ENCODE measurements at places on chromosomes 7 and 10. TPM values are rescaled to one million over a fixed set of nuclear protein-coding genes. Genes with fewer than 3 reads are reported as not detected.

DNA sequence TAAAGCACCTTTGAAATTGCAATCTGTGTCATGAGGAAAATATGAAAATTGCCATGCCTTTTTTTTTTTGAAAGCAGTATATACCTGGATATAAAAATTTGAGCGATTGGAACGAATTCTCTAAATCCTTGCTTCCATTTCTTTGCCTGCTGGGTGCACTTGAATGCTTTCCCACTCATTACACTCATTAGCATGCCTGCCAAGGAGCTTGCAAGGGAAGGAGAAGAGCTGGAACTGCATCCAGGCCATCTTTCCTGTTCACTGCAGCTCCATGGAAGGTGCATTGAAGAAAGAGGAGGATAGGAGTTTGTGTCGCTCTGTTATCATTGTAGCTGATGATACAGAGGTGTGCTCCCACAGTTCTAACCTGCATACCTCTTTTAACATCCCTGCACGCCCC is 102.4 kb upstream of the GJD4 start:
- H3K27ac ChIP-seq, result no peak overlapping the region
- H3K27me3 ChIP-seq, result no peaks in the 10 kb centered on the region
- peaks cover 34% of the 10 kb centered on the region for H3K4me1 ChIP-seq
- peaks cover 2% of the 10 kb centered on the region for H3K36me3 ChIP-seq

Gene MEOX2
- not detected for total RNA-seq

- peak overlapping the region; percentile 27 for H3K27ac ChIP-seq
- peaks cover 12% of the 10 kb centered on the region for H3K4me1 ChIP-seq
- no peak for DNase-seq
- no peaks in the 10 kb centered on the region for H3K36me3 ChIP-seq
- H3K27me3 ChIP-seq, result no peaks in the 10 kb centered on the region
- H3K4me3 ChIP-seq, result no peak overlapping the region
Measured at GRCh38 chr10:61751599-61751998, 88.9 kb downstream of the CABCOCO1 start.

DNA sequence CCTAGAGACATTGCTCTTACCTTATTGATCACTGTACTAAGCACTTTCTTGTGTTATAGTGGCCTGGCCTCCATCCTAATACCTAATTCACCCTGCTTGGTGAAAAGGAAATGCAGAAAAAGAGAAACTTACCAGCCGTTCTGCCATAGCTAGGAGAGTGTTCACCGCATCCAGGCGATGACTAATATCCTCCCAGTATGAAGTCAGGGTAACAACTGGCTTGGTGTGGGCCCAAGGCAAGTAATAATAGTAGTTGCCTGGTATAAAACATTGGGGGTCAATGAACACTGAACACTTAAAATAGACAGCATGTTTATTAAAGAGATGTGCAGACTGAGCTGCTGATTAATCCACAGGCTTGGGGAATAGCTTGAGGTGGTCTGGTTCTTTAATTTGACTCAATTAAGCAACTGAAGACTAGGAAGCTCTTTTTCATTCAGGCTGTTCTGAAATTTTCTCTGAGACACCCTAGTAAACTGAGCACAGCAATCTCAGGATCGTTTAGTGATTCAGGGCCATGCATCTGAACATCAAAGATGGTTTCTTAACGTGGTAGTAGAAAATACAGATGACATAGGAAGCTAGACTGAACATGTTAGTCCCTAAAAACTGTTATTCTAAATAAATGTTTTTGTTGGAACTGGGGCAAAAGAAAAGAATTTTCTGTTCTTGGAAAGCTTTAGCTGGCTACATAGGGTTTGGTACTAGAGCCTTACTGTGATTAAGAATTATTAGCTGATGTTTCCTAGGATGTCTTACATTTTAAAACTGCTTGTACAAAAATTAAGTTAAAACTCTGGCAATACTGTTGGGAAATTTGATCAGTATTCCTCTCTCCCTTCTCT is 102.2 kb downstream of the MYOF start:
- DNase-seq, result no peak
- peaks cover under 1% of the 10 kb centered on the region for H3K27me3 ChIP-seq
- H3K4me1 ChIP-seq, result peaks cover 11% of the 10 kb centered on the region
- no peak overlapping the region for H3K4me3 ChIP-seq
- no peaks in the 10 kb centered on the region for H3K36me3 ChIP-seq

GRCh38 chr7:122520971-122521555 is 177.9 kb downstream of the RNF133 start:
- DNase-seq, result no peak
- H3K36me3 ChIP-seq, result no peaks in the 10 kb centered on the region
- no peak overlapping the region for H3K4me3 ChIP-seq
- no peaks in the 10 kb centered on the region for H3K4me1 ChIP-seq
- no peak overlapping the region for H3K27ac ChIP-seq

- DNase-seq, result peak; percentile 38
- peak overlapping the region; percentile 99 for H3K27ac ChIP-seq
- peaks cover 6% of the 10 kb centered on the region for H3K36me3 ChIP-seq
- H3K4me3 ChIP-seq, result no peak overlapping the region
Measured at GRCh38 chr7:141012044-141012685, 2.6 kb downstream of the MRPS33 start.

DNA sequence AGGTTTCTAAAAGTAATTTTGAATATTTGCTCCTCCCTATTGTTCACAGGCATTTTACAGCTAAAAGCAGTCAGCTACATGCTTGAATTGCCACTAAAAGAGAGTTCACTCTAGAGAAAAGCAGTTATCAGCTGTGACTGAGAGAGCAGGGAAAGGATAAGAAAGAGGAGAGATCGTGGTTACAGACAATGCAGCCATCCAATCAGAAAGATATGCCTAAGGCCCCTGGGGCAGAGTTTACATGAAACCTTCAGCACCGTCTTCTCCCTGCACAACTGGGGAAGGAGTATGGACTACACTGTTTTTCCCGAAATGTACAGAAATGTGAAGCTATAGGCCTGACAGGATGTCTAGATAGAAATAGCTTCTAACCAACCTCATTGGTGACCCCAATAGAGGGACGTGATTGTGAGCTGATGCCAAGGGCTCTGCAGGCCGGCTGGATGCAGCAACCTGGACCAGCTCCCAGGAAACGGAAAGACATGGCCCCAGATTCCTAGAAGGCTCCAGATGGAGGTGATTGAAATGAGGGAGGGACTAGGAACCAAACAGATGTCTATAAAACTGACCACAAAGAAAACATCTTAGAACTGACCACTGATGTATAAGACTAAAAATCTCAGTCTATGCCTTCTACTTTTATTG is 3.2 kb upstream of the VSTM4 start:
- no peak for DNase-seq
- no peaks in the 10 kb centered on the region for H3K36me3 ChIP-seq
- H3K4me1 ChIP-seq, result peaks cover 2% of the 10 kb centered on the region
- no peak overlapping the region for H3K4me3 ChIP-seq

DNA sequence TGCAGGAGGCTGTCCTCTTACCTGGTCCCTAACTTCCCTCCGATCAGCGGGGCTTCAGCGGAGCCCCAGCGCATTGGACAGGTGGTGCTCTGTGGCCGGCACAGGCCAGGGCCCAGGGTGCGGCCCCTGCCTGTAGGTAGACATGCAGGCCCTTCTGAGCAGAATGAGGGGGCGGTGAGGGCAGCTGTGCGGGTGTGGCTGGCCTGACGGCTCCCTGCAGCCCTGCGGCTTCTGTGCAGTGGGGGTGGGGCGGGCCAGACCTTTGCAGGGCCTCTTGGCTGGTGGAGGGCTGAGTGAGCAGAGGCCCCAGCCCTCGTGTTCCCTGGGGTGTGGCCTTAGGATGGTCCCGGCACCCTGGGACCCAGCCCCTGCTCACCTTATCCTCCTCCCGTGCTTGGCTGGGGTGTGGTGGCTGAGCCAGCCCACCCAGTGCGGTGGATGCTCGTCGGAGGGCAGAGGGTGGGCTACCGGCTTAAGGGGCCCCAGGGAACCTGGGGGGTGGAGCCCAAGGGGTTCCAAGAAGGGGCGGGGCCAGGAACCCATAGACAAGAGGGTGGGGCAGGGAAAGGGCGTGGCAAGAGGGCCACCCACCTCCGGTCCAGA is 175.2 kb upstream of the TNRC18 start:
- H3K27me3 ChIP-seq, result peaks cover 27% of the 10 kb centered on the region
- peaks cover 7% of the 10 kb centered on the region for H3K36me3 ChIP-seq
- peaks cover 18% of the 10 kb centered on the region for H3K4me1 ChIP-seq
- no peak overlapping the region for H3K4me3 ChIP-seq

- no peaks in the 10 kb centered on the region for H3K4me1 ChIP-seq
- H3K27ac ChIP-seq, result no peak overlapping the region
- H3K4me3 ChIP-seq, result no peak overlapping the region
- H3K36me3 ChIP-seq, result no peaks in the 10 kb centered on the region
Measured at GRCh38 chr10:58372607-58373441, 12.4 kb upstream of the TFAM start.

Gene FAM237B
- total RNA-seq, result not detected

GRCh38 chr10:69224862-69225657 is 4.9 kb downstream of the HKDC1 start:
- peak overlapping the region; percentile 77 for H3K4me3 ChIP-seq
- peak overlapping the region; percentile 76 for H3K27ac ChIP-seq
- H3K36me3 ChIP-seq, result no peaks in the 10 kb centered on the region

DNA sequence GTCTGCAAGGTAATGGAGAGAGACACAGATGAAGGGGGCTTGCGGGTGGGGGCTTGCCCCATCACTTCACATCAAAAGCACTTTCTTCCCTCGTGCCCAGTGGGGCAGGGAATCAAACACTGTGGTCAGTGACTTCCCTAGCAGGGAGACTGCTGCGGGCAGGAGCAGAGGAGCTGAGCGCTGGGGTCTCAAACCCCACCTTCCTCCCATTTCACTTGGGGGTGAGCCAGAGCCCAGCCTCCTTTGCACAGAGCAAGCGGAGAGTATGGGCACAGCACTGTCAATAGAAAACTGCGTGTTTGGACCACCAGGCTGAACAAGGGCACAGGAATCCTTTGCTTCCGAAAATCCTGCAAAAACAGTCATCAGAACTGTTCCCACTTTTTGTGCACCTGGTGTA is 355.8 kb upstream of the MKI67 start:
- H3K27ac ChIP-seq, result no peak overlapping the region
- H3K4me3 ChIP-seq, result no peak overlapping the region
- no peak for DNase-seq
- no peaks in the 10 kb centered on the region for H3K36me3 ChIP-seq
- H3K4me1 ChIP-seq, result no peaks in the 10 kb centered on the region

DNA sequence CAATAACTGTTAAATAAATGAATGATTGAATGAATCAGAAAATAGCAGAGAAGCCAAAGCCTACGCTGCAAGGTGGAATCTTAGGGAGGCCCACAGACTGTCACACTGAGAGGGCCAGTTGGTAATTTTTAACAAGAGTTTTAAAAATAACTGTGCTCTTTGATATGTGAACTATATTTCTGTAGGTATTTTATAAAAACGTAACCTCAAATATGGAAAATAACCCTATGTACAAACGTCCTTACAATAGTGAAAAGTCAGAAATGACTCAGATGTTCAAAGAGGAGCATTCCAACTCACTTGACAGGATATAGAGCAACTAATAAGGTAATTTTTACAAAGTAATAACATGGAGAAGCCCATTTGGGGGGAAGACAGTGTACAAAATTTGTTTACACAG is 18.9 kb upstream of the TMEM273 start:
- no peak overlapping the region for H3K27ac ChIP-seq
- peaks cover under 1% of the 10 kb centered on the region for H3K36me3 ChIP-seq
- no peak for DNase-seq
- no peak overlapping the region for H3K4me3 ChIP-seq
- H3K4me1 ChIP-seq, result no peaks in the 10 kb centered on the region
